Cardiac muscle cell (in vitro differentiated cells and primary cell): ENCODE measurements at places on chromosomes 3 and 15. TPM values are rescaled to one million over a fixed set of nuclear protein-coding genes. Genes with fewer than 3 reads are reported as not detected.

GRCh38 chr15:89885611-89886010 lies 8.2 kb downstream of the AP3S2 start:
- DNase-seq = no peak

DNA sequence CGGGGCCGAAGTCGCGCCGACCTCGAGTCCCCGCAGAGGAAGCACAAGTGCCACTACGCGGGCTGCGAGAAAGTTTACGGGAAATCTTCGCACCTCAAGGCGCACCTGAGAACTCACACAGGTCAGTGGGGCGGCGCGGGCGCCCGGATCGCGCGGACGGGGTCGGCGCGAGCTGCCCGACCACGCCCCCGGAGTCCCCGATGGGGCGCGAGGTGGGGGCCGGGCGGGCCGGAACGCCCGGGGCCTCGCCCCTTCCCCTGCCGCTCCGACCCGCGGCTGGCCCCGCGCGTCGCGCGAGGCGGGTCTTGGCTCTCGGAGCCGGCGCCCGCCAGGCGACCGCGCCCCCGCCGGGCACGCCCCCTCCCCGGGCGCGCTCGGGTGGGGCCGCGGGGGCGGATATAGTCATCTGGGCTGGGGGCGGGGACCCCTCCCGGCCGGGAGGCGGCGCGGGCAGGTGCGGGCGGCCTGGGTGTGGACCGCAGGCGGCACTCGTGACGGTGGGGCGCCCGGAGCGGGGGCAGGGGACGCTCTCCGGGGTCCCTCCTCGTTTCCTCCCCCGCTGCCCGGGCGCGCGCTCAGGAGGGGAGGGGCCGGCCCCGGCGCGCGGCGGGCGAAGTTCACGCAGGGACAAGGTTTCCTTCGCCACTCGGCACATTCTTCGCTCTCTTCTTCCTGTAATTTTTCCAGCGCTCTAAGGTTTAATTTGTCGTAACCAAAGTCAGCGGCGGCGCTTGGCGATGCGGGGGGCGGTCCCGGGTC lies 1.2 kb downstream of the KLF13 start:
- DNase-seq = peak; percentile 72

DNA sequence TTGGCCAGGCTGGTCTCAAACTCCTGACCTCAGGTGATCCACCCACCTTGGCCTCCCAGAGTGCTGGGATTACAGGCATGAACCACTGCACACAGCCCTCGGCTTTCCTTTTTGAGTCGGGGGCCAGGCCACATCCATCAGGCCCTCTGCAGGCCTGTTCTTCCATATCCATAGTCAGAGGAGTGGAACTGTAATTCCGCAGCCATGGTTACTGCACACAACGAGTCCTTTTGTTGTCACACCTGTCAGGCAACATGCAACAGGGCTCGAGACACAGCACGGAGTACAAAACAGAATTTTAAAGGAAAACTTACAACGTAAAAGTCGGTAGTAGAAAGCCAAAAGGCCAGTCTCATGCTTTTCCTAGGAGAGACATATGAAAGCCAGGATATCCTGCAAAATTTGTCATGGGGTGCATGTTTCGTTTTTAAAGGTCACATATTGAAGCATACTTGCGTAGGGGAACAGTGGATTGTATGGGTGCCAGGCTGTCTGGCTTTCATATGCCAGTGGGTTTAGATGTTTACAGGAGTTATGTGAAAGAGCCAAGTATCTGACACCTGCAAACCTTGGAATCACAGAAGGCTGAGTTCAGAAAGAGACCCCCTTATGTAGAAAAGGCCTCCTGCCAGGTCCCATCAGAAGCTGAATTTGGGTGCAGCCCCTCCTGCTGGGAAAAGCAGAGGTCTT lies 63.2 kb upstream of the LPP start:
- no peak for DNase-seq

DNA sequence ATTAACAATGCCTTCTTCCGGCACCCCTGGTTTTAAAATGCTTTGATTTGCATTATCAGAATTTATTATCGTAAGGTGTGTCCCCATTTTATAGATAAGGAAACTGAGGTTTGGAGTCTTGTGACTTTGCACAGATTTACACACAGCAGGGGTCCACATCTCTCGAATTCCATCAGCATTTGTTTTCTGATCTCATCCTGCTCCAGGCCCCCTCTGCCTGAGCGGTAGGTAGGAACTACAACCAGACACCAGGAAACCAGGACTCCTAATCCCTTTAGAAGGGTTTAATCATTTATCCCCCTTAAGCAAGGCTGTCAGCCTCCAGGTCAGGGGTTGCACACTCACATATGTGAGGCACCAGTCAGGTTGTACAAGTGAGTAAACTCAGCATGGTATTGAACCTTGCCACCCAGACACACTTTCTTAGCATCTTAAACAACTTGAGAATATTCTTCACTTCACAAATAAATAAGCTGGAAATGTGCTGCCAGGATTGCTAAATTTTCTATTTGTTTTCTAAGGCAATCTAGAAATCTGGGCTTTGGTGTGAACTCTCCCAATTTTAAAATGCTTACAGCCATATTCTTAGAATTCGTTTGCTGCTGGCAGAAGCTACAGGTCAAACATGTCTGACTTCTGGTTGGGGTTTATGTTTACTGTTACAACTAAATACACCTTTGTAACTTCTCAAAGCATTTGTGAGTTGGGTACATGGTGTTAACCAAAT lies 31.7 kb upstream of the CMTM7 start:
- DNase-seq = no peak

DNA sequence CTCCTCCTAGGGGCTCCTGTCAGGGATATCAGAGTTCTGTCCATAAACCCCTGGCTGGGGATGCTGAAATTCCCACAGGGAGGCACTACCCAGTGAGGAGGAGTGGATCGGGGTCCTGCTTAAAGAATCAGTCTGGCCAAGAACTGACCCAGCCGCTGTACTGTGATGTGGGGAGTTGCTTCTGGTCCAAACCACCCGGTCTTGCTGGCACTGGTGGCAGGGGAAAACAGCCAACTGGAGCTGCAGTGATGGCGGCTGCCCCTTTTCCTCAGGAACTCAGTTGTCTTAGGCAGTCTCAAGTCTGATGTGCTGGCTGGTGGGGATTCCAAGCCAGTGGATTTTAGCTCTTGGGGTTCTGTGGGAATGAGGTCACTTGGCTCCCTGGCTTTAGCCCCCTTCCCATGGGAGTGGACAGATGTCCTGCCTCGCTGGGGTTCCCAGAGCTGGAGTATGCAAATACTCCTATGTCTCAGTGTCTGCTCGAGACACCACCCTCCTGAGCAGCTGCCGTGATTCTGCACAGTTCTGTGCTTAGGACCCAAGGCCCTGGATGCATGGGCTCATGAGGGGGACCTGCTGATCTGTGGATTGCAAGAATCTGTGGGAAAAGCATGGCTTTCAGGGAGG lies 97.1 kb downstream of the SLC25A26 start:
- no peak for DNase-seq

DNA sequence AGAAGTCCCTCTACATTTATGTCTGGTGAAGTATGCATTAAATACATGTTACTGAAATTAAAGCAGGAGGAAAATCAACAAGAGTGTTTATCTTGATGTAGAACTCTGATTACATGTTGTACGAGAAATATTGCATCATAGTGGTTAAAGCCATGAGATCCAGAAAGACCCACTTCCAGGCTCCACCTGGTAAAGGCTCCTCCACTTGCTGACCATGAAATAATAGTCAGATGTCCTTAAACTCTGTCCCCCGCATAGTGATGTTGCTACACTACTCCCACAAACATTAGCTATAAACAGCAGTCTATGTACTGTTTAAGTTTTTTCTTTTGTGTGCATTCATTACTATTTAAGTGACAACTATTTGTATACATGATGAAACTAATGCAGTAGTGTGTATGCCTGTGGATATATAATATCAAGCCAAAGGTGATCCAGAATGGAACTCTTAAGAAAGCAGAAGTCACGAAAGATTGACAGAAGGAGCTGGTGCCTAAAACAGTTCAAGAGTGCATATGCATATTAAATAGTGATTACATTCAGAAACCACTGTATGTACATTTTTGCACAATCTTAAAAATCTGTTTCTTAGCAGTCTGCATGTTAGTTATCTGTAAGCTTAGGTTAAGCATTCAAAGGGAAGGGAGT lies 264.4 kb upstream of the KCNMB2 start:
- DNase-seq = no peak

DNA sequence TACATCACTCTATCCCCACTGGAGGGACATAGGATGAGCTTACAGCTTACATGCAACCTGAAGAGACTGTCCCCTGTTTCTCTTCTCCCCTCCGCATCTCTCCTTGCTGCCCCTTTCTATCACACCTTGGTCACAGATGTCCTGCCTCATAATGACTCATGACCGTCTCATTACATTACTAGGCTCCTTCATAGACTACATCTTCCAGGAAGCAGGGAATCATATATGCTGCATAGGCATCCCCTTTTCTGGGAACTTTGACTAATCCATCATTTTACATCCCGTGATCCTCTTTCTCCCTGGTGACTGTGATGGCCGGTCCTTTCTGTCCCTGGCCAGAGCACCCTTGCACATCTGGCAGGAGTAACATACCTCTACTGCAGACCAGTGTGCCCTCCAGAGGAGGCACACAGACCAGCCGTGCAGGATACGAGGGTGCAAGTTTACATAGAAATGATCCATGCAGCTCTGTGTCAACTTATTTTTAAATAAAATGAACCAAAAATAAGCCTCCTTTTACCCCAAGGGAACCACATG lies 188.9 kb downstream of the CACNA2D3 start:
- no peak for DNase-seq

DNA sequence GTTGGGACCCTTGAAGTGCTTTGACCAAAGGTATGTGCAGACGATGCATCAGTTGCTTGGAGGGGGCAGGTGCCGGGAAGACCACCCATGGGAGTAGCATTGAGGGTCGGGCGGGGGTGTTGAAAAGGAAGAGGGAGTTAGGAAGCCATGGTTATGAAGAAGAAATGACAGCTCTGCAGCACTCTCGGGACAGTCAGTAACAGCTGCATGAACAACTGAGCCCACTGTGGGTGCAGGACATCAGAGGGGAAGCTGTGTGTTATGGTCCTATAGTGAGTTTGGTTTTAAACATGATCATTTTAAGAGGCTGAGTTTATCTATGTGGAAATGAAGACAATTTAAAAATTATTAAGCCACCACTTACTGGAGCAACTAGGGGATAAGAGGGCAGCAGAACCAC lies 17.6 kb downstream of the ST8SIA2 start:
- DNase-seq = no peak

- no peak for DNase-seq
Observed at GRCh38 chr3:177833332-177833731, 636.0 kb upstream of the TBL1XR1 start.

DNA sequence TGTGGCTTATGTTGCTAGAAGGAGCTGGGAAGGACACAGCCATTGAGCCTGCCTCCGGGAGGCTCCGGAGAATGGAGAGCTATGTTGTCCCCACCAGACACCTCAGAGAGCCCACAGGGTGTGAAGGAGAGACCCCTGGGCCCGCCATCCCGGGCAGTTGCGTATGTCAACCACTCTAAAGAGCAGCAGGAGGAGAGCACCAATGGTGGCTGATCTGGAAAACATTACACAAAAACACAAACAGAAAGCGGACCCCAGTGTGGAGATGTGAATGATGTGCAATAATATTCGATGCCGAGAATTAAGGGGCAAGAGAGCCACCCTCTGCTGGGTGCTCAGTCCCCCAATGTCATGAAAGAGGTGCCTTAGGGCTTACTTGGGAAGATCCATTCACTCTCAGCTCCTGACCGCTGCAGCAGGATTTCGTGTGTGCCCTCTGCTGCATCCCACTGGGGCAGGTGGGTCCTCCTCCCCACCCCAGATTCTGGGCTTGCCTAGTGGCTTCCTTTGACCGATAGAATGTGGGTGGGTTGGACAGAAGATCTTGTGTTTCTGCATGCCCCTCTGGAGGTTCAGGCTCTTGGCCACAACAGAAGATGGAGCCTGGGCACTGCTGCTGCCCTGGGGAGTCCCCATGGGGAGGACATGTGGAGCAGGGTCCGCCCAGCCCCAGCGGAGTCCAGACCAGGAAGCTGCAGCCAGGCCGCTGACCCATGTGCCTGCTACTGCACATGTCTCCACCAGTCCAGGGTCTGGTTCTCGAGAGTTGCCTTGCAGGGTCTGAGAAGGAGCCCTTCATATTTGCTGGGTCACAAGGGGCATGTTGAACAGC lies 245.3 kb downstream of the OCA2 start:
- DNase-seq = no peak

- DNase-seq = no peak
Observed at GRCh38 chr15:97933589-97933988, 26.9 kb upstream of the ARRDC4 start.

- DNase-seq = no peak
Observed at GRCh38 chr3:15470849-15471248, 43.5 kb downstream of the EAF1 start.

GRCh38 chr15:66145726-66146182 lies 107.8 kb downstream of the MEGF11 start:
- no peak for DNase-seq

GRCh38 chr3:63724987-63725386 lies 72.5 kb downstream of the SNTN start:
- no peak for DNase-seq

DNA sequence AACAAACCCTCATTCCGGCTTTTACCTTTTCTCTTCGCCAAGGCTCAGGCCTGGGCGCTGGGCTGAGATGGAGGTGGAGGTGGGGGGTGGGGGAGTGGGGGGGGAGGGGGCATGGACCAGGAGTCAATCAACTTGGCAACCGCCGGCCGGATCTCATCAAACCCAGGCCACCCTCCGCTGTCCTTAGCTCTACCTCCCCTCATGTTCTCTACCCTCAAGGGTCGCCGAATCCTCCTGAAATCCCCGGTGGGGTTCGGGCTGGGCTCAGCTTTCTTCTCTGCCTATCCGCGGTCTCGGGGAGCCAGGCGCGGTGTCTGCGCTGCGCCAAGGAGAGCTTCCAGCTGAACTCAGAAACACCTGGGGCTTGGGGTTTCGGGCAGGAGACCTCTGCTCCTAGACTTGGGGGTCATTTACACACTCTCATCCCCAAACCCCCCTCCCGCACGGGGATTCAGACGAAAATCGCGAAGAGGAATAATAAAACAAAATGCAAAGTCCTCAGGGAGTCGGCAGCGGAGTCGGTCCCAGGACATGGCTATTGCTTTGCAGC lies 2.5 kb downstream of the ONECUT1 start:
- DNase-seq = no peak

- DNase-seq = peak; percentile 42
Observed at GRCh38 chr15:46280762-46281542, 646.1 kb downstream of the SQOR start.

DNA sequence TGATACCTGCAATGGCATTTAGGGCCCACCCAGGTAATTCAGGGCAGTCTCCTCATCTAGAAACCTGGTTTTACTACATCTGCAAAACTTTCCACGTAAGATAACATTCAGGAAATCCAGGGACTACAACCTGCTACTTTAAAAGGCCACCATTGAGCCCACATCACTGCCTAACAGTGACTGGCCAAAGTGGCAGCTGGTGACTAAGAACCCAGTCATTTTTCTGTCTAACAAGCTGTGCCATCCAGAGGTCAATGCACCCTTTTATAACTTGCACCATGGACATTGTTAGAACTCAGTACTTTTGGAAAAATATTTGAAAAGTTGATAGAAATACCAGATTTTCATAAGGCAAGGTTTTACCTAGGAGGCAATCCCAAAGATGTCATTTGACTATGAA lies 492.4 kb downstream of the OTOL1 start:
- DNase-seq = no peak

Gene VIPR1
- polyA plus RNA-seq = 0.60 and 0.86 TPM in 2 replicates

Gene CTXND1
- 0.05 and 0.27 TPM in 2 replicates for polyA plus RNA-seq

Gene KNG1
- not detected in 2 replicates for polyA plus RNA-seq

Gene EPHB1
- polyA plus RNA-seq = 1.7 and 1.8 TPM in 2 replicates

Gene RBPMS2
- 213 and 223 TPM in 2 replicates for polyA plus RNA-seq

Gene GABRB3
- 1.2 and 3.1 TPM in 2 replicates for polyA plus RNA-seq

Gene GHSR
- polyA plus RNA-seq = not detected in 2 replicates

Gene THAP10
- polyA plus RNA-seq = 7.8 and 12.1 TPM in 2 replicates

Gene MYO5A
- polyA plus RNA-seq = 5.1 and 7.4 TPM in 2 replicates

Gene MTMR10
- polyA plus RNA-seq = 8.5 TPM in 2 replicates
